ENCODE measurements at places on chromosomes 5 and 9. TPM values are rescaled to one million over a fixed set of nuclear protein-coding genes. Genes with fewer than 3 reads are reported as not detected.

DNA sequence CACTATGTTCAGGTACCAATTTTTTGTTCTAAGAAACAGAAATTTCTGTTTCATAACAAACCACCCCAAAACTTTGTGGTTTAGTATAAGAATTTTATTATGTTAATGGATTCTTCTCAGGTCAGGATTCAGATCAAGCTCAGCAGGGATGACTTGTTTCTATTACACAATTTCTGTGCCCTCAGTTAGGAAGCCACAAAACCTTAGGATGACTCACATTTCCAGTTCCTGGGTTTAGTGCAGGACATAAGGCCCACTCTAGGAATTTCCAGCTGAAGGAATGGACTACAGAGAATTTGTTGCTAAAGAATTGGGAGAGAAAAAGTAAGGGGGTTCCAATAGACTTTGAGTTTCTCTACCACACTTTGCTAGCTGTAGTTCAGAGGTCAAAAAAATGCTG, 629.3 kb downstream of the ANXA1 start:
- no peak for DNase-seq

GRCh38 chr5:76926329-76927105, 26.3 kb upstream of the CRHBP start:
- DNase-seq: no peak

DNA sequence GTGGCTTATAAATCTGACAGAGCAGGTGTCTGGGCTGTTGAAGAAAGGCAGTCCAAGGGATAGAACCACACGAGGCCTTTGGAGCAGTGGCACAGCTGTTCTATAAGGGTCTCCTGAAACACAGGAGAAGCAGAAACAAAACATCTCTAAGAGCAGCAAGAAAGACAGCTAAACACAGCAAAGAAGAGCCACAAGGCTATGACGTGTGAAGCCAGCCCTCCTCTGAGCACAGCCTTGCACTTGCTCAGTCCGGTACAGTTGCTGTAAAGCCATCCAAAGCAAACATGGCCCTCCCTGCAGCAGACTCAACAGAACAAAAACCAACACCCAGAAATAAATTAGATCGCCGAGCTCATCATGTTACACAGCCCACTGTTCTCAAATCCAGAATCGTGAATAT, 2.6 kb upstream of the GZMK start:
- DNase-seq: no peak

- no peak for DNase-seq
These were observed 33.7 kb upstream of the BICD2 start for GRCh38 chr9:92798358-92798757.

- no peak for DNase-seq
These were observed 68.0 kb upstream of the POU5F2 start for GRCh38 chr5:93809430-93809829.

- no peak for DNase-seq
These were observed 13.7 kb upstream of the TLX3 start for GRCh38 chr5:171295299-171295698.

- DNase-seq: no peak
These were observed 40.7 kb downstream of the TRIP13 start for GRCh38 chr5:933251-933861.

DNA sequence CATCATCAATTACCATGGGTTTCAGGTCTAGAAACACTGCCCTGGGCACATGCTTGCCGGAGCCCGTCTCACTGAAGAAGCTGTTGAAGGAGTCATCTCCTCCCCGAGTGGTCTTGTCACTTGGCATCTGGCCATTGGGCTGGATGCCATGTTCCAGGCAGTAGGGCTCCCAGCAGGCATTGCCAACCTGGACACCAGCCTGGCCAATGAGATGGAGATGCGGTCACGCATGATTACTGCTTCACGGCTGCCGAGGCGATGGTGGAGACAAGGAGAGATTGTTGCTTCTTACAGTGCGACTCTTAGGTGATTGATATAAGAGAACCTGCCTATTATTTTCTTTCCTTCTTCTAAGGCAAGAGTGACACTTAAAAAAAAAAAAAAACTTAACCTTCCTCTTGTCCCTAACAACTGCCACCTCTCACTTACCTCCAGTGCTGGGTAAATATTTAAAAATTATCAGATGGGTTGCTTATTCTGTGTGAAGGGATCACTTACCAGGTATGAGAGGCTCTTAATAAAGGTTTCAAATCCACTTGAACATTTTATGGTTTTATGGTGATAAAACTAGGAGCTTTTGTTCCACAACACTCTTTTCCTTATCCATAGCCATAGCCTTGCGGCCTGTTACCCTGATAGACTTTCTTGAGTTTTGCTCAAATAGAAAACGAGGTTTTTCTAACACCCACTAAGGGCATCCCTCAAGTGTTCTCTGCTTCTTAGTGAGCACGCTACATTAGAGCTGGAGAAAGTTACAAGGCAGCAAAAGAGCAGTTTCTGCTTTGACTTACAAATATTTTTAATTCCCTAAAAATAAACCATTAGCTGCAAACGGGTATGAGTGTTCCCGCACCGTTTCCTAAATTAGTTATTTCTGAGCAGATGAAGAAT, 41.2 kb downstream of the NIM1K start:
- DNase-seq: no peak

GRCh38 chr5:14064841-14065240, 78.3 kb upstream of the TRIO start:
- DNase-seq: no peak

DNA sequence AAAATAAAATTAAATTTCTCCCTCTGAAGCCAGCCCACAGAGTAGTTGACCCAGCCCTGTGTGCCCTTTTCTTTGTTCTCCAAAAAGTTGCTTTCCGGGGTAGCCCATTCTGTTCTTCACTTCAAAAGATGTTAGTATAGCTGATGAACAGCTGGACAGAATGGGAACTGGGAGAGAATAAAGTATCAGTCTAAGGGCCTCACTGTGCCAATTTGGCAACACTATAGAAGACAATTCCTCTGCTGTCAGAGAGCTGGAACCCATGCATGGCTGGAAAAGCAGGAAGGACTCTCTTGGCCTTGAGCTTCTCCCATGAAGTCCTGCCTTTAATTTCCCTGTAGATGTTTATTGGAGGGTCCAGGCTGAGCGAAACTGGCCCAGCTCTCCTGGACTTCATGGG, 11.0 kb upstream of the TNFSF8 start:
- no peak for DNase-seq

GRCh38 chr9:124102363-124102762, 90.8 kb downstream of the LHX2 start:
- no peak for DNase-seq

GRCh38 chr9:33236571-33236970, 3.4 kb upstream of the SPINK4 start:
- DNase-seq: no peak

- peak; percentile 5 for DNase-seq
These were observed 880.9 kb upstream of the SEMA6A start for GRCh38 chr5:117455236-117456233.

GRCh38 chr9:115167175-115167574, 49.2 kb upstream of the TNC start:
- no peak for DNase-seq

GRCh38 chr5:38734353-38734752, 111.5 kb upstream of the OSMR start:
- DNase-seq: no peak

DNA sequence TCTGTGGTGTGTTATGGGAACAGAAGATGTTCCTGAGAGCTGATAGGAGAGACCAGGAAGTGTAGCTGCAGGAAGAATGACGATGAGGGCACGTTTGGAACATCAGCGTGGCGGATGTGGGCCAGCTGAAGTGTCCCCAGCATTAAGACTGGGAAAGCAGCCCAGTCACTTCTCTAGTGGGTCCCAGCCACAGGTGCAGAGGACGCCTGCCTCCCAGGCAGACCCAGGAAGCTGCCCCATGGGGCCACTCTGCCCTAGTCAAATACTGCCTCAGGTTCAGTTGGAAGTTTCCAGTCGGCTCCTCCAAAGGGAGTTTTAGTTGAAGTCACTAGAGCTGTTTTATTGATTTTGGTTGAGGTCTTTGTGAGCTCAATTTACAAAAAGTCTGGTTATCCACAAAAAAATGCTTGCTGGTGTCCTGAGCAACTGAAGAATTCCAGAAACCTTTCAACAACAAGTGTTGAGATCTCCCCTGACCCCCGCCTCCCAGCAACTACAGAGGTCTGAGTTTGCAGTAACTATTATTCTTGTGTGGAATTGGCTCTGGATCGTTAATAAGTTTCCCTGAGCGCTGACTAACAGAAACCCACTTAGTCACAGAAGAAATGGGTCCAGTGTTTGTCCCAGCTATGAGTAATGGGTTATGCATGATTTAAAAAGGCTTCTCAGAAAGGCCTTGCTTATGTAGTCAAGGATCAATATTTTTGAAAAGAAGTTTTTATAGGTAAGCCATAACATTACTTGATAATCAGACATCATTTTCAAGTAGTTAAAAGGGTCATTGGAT, 294.1 kb downstream of the FANCC start:
- no peak for DNase-seq

DNA sequence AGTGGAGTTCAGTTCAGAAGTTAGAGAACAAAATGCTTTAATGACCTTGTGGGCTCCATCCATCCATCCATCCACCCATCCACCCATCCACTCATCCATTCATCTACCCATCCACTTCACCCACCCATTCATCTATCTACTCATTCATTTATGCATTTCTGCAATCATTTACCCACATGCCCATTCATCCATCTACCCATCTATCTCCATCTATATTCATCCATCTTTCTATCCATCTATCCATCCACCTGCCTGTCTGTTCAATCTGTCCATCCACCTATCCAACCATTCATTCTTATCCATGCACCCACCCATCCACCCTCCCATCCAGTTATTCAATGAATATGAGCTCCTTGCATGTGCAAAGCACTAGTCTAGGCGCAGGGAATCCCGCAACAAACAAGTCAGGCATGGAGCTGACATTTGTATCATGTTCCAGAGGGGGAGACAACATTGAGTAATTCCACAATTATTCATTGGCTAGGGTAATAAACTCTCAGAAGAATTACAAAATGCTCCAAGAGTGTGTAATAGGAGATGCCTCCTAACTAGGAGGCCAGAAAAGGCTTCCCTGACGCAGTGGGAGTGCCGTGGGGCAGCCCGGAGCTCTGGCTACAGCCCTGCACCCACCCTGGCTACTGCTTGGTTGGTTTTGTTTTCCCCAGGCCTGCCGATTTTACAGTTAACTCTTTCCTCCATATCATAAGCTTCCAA, 211.2 kb downstream of the NXNL2 start:
- DNase-seq: no peak

GRCh38 chr9:7534211-7534935, 265.2 kb downstream of the DMAC1 start:
- no peak for DNase-seq

DNA sequence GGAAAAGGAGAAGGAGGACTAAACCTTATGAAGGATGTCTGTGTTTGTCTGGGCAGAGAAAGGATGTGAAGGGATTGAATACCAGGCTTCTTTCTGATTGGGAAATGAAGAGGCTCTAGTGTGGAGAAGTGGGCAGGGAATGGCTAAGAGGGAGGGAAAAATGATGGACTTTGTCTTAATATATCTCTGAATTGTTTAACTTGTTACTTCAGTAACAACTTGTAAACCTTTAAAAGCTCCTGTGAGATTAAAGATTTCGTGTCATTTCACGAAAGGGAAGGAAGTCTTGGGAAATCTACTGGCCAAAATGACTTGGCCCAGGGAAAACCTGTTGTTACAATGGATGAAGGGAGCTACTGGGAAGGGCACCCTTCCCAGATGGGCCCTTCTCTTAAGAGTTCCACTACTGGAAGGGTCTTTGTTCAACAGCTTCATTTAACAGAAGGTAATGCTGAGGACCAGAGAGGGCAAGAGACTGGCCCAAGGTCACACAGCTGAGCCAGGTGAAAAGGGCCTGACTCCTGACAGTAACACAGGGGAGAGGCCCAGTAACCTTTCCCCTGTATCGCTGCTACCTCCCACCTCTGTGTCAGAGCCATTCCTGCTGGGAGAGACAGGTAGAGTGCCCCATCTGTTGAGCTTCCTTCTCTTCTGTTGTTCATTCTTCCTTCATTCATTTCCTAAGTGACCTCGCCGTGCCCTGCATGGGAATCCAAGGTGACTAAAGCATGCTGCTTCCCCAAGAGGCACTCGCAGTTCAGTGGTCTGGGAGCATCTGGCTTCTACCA, 5.1 kb upstream of the TCOF1 start:
- DNase-seq: no peak

GRCh38 chr9:394347-395052, 179.8 kb downstream of the DOCK8 start:
- DNase-seq: no peak

DNA sequence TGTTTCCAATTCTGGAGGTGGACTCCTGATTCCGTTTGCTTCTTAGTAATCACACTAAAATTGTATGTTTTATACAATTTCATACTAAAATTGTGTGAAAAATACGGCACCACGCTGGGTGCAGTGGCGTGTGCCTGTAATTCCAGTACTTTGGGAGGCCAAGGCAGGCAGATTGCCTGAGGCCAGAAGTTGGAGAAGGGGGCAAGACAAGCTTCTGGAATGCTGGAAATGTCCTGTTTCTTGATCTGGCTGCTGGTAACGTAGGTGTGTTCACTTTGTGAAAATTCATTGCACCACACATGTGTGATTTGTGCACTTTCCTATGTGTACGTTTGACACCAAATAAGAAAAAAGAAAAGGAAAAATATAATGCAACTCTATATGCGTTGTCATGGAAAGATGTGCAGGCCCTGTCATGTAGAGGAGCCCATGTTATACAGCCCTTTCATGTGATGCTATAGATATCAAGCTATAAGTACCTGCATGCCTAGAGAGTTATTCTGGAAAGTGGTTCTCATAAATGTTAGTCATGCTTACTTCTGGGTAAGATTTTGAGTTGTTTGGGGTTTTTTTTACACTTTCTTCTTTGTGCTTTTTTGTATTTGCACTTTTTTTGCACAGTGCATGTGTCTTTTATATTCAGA, 119.9 kb downstream of the TMEM174 start:
- no peak for DNase-seq

- DNase-seq: no peak
These were observed 88.6 kb downstream of the PPP2R2B start for GRCh38 chr5:146789712-146790653.

- DNase-seq: peak; percentile 55
These were observed 77.8 kb downstream of the GCNT4 start for GRCh38 chr5:74974451-74975091.

DNA sequence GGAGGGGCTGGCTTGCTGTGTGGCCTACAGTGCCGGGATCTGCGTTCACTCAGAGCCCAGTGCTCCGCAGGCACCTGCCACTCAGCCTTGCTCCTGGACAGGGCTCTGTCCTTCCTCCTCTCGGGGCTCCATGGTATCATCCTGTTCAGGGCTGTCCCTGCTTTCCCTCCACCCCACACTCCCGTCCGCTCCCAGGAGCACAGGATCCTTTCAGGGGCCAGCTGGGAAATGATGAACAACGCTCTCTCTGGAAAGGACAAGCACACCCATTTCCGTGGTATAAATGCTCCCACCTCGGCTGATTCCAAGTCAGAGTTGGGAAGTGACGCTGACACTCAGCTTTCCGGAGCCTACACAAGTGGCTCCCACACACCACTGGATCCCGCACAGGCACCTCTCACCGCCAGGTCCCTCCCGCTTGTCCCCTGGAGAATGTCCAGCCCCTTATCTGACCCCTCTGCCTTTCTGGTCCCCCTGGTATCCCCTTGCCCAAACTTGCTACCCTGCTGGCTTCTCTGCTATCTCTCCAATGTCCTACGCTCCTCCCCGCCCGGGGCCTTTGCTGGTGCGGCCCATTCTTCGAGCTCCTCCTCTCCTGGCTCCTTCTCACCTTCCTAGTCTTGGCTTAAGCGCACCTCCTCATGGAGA, 21.3 kb downstream of the HMCN2 start:
- no peak for DNase-seq

The KIF24 gene
- 4.5 TPM for total RNA-seq

The TAF11L10 gene
- not detected for total RNA-seq

The RGS14 gene
- total RNA-seq: 34.6 TPM

The SLC31A2 gene
- total RNA-seq: 1.2 TPM

The ZNF782 gene
- total RNA-seq: 2.8 TPM
